ENCODE measurements at places on chromosomes 12 and 14.
A peak's percentile ranks its signal among the peaks of the same experiment; 100 is the strongest.

DNA sequence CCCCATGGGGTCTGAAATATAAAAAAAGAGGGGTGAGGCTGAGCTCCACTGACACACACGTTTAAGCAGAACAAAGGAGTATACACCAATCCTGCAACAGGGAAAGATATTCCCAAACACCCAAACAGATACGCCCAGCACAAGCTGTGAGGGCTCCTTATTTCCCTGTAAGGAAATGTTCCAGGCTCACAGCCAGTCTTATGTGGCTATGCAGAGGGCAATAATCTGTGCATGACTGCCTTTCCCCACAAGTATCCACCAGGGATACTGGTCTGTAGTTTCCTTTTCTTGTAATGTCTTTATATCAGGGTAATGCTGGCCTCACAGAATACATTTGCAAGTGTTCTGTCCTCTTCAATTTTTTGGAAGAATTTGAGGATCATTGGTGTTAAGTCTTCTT, 141.7 kb upstream of the DAAM1 start:
- DNase-seq, result no peak

GRCh38 chr12:108484431-108484830, 30.6 kb upstream of the FICD start:
- DNase-seq, result no peak

DNA sequence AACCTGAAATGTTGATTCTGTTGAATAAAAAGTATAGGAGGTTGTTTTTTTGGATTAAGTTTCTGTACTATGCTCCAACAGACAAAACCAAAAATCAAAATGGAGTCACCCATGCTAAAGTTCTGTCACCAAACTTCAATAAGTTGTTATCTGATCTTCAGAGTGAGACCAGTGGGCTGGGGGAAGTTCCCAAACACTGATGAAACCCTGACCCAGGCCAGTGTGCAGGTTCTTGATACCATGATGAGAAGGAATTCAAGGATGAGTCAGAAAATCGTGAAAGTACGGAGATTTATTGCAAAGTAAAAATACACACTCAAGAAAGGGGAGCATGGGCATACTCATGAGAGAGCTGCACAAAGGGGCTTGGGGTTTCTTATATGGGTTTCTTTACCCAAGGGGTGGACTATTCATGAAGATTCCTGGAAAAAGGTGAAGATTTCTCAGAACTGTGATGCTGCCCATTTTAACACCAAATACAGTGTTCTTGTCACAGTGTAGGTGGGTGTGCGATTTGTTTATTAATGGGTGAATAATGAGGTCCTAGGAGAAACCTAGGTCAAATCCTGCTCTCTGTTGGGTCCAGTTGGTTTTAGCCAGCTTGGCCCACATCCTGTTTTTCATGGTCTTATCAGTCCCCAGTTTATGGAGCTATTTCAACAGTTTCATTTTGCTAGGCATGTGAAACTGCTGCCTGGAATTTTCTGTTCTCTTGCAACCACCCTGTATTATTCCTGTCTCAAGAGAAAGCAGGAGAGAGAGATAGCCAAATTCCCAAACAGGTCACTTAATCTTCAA, 27.5 kb upstream of the DENND5B start:
- no peak for DNase-seq

- no peak for DNase-seq
Observed at GRCh38 chr12:34345801-34346200, 323.5 kb downstream of the ALG10 start.

DNA sequence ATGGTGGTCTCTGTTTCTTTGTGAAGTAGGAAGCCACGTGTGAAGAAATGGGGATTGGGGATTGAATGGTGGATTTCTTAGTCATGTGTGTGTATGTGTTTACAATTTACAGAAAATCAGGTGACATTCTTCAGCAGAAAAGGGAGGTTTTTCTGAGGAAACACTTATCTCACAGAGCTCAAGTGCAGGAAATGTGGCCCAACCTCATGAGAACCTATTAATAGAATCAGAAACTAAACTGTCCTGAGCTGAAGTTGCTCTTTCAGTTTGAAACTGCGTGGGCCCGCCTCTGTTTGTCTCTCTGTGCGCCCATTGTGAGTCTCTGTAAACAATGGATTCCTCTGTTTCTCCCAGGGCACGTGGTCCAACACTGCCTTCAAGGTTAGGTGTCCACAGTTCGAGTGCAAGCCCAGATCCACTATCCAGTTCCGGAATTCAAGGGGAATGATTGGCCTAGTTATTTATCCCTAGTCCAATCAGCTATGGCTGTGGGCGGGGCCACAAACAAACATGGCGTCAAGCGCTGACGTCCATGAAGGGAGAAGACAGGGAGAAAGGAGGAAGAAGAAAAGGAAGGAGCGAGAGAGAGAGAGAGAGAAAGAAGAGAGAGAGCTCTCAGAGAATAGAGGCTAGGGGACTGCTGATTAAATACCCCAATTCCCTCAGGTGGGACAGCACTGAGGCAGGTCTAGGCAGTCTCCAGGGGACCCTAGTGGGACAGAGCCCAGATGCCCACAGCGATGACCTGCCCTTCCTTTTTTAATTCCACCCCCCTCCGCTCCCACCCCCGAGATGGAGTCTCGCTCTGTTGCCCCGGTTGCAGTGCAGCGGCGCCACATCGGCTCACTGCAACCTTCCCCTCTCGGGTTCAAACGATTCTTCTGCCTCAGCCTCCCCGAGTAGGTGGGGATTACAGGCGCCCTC, 31.4 kb upstream of the C12orf76 start:
- DNase-seq, result peak; percentile 92

- DNase-seq, result no peak
Observed at GRCh38 chr12:3218228-3219171, 141.3 kb downstream of the TSPAN9 start.

- DNase-seq, result no peak
Observed at GRCh38 chr14:61187196-61187905, 93.8 kb downstream of the TMEM30B start.

DNA sequence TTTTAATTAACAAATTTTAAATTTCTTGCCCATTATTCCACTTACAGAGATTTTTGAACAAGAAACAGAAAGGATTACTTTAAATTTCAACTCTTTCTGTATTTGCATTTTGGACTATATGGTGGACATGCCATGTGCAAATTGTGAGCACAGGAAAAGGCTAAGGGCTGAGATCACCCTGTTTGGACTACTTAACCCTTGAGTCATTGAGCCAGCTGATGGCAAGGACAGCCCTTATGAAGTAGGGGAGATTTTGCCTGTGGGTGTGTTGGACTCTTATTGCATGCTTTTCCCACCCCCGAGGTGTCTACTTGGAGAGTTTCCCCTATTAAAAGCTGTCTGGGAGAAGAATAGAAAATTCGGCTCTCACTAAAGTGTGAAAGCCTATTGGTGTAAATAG, 17.2 kb downstream of the DERA start:
- no peak for DNase-seq

GRCh38 chr12:117025481-117026151, 73.6 kb downstream of the TESC start:
- peak; percentile 38 for DNase-seq

- no peak for DNase-seq
Observed at GRCh38 chr12:95215949-95216348, 1.3 kb downstream of the FGD6 start.

- DNase-seq, result no peak
Observed at GRCh38 chr12:58148405-58148804, 207.0 kb downstream of the ATP23 start.

DNA sequence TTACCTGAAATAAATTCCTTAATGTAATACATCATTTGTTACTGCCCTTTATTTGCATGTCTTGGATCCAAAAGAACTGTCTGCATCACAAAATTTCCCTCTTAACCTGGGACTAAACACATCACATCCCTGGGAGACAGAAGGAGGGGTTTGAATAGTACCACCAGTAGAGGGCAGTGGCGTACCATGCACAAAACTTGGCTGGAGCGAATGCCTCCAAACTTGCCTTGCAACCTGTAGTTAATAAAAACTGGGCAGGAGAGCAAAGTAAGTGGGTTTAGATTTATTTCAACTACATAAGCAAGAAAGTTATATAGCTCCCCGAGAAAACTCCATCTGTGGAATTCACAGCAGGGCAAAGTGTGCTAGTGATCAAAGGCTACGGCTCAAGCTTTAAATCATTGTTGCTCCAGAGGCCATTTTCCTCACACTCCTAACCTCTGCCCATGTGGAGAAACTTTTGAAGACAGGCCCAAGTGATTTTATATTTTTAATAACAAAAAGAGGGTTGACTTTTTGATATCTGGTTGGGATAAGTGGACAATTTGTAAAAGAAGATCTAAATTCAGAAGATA, 1176.7 kb upstream of the SEL1L start:
- DNase-seq, result no peak

GRCh38 chr14:51321036-51321435, 81.0 kb downstream of the TMX1 start:
- DNase-seq, result no peak

GRCh38 chr14:50786751-50787464, 44.1 kb downstream of the NIN start:
- peak; percentile 22 for DNase-seq

DNA sequence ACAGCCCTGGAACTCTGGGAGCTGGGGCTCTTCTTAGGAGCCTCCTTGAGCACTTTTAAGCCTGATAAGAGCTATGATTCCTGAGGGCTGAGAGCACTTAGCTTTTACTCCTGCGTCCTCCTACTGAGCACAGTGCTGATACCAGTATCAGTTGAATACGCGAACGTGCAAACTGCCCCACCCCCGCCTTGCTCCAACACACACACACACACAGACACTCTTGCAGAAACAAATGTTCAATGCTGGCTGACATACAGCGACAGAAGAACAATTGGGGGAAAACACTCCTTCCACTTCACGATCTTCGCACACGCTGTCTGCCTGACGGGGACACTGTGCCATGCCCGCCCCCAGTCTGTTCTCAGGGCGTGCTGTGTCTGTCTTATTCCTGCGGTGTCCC, 57.2 kb upstream of the DLK1 start:
- DNase-seq, result no peak

GRCh38 chr14:94115058-94115591, 4.6 kb downstream of the IFI27 start:
- no peak for DNase-seq

GRCh38 chr12:100234591-100235304, 32.1 kb downstream of the DEPDC4 start:
- DNase-seq, result peak; percentile 39

GRCh38 chr14:97061198-97061597, 264.0 kb downstream of the VRK1 start:
- DNase-seq, result no peak

- no peak for DNase-seq
Observed at GRCh38 chr12:63912651-63913050, 68.2 kb downstream of the SRGAP1 start.

DNA sequence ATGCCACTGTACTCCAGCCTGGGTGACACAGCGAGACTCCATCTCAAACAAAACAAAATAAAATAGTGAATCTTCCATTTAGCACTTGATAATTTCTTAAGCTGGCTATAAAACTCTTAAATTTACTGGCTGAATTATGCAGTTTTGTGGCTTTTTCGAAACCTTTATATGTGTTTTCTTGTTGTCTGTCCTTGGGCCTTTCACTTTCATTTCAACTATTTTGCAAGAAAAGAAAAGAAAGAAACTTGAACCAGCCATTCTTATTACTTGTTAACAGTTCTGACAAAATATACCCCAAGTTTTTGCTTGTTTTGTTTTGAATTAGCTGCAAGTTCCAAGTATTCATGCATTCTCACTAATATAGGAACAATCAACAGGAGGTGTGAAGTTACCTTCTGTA, 42.8 kb downstream of the PRICKLE1 start:
- DNase-seq, result no peak

DNA sequence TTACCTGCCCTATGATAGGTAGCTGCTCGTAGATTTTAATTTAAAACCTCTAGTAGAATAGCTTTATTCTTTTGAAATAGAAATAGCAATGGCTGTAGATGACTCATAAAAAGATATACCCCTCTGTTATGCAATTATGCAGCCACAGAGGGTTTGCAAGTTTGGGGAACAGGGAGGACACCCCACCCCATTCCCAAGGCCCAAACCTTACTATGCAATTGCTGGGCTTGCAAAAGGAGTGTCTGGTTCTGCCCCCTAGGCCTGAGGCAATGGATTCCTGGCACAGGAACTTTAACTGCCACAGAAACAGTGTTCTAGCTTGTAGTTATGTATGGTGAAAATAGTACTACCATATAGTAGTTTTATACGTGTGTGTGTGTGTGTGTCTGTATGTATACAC, 403.3 kb downstream of the ADAMTS20 start:
- DNase-seq, result no peak

Measured in CD4-positive, alpha-beta T cell treated with Interferon alpha-2 for 1 hour (primary cell).